HT1080 (cell line): ENCODE measurements at places on chromosomes 6 and 20.

DNA sequence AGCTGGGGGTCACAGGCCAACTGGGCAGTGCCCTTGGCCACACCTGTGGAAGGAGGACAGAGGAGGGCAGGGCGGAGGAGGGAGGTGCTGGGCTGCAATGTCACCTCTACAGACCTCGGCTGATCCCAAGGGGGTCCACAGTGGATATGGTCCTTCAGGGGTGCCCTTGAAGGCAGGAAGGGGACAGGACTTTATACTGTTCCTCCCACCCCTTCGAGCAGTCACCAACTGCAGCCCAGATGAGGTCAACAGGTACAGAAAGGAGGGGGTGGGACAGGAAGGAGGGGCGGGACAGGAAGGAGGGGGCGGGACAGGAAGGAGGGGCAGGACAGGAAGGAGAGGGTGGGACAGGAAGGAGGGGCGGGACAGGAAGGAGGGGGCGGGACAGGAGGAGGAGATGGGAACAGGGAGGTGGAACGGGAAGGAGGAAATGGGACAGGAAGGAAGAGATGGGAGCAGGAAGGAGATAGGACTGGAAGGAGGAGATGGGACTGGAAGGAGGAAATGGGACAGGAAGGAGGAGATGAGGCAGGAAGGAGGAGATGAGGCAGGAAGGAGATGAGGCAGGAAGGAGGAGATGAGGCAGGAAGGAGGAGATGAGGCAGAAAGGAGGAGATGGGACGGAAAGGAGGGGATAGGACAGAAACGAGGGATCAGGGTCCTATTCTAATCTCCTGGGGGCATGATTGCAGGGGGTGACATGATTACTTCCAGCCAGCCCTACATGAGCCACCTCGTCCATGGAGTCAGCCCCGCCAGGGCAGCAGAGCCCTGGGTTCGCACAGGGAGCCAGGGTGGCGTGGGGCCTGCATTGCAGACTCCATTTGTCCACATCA, 19.4 kb upstream of the MRGBP start:
- DNase-seq = no peak

GRCh38 chr6:2221726-2222274, 23.6 kb downstream of the GMDS start:
- peak; percentile 20 for DNase-seq

DNA sequence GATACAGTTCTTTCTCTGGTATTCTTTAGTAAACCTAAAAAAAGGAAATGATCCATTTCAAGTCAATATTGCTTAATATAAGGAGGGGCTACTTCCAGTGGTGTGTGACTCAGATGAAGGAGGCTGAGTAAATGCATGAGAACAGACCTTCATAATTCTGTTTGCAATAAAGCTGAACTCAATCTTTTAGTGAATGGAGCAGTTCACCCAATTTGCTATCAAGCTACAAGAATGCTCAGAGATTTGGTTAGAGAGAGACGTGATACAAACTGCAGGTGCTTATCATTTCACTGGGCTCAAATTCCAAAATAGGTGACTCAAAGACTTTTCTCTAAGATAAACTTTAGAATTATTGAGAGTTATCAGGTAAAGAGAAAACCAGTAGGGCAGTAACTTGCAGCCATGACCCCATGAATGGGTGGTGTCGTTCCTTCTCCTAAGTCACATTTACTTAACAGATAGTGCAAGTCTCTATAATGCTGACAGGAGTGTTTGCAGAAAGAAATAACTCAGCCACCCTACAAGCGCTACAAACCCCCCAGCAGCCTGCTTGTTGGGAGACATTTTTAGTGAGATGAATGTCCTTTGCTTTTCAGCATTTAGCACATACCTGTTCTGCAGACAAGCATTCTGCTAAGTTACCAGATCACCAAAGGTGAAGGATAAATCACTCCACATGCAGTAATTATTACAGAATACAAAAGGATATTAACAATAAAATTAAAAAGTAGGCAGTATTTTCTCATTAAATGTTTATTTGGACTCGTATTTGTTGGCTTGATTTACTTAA, 16.4 kb upstream of the BLOC1S5 start:
- peak; percentile 70 for DNase-seq

DNA sequence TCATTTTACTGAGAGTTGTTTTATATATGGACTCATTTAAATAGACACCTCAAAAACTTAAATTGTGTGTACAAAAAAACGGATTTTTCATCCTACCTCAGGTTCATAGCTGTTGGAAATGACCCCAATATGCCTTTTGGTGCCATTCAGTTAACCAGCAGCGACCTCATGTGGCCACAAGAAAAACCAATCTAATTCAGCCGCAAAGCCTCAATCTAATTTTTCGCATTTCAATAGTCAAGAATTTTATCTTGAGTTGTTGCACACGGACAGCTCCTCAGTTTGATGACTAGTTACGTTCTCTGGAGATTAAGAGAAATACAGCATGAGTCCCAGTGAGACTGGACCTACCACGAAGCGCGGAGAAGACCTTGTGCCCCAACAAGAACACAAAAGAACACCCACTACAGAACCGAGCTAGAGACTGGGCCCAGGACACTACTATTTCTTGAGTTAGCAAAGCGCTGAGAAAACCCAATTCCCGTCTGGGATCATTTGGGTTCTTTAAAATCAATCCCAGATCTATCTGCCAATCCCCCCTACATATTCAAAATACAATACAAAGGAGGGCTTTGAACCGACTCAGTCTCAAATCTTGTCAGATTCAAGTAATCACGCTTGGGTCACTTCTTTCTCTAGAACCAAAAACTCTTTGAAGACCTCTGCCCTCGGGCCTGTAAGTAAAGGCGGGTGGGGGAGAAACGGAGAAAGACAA, 1.1 kb downstream of the TCP11 start:
- DNase-seq = peak; percentile 58

GRCh38 chr6:31615748-31616147, 714 bp downstream of the AIF1 start:
- DNase-seq = no peak

DNA sequence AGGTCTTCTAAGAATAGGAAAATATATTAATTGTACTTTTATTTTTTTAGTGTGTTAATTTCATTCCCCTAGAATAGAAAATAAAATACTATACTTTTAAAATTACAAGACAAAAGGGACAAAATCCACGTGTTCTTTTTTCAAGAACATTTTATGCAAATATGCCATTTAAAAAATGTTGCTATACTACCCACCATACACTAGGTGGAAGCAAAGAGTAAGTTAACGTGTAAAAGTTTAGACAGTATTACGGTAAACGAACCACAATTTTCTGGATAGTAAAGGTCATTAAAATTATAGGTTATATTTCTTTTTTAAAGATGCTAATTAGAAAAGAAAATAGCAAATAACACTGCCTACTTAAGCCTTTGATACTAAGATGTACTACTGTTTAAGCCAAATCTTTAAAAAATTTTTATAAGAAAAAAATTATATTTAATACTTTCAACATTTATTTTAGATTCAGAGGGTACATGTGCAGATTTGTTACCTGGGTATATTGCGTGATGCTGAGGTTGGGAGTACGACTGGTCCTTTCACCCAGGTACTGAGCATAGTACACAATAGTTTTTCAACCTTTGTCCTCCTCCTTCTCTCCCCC, 287.6 kb downstream of the PHF3 start:
- DNase-seq = no peak

- peak; percentile 89 for DNase-seq
These were observed 1760.2 kb upstream of the DEFB115 start for GRCh38 chr20:29497261-29497671.

GRCh38 chr6:52522655-52523054, 54.2 kb downstream of the TRAM2 start:
- DNase-seq = peak; percentile 75

DNA sequence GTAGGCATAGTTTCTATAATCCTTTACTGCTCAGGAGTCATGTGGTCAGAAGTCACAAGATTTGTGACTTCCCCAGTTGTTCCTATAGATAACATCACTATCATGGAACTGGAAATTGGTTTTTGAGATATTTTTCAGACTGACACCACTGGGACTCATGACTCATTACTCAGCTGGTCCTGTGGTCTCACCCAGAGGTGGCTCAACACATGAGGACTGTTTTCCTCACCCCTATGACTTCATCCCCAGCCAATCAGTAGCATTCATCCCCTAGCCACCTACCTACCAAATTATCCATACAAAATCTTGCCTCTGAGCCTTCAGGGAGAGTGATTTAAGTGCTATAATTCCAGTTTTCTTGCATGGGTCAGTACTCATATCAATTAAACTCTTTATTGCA, 1217.7 kb downstream of the EPHA7 start:
- peak; percentile 58 for DNase-seq

DNA sequence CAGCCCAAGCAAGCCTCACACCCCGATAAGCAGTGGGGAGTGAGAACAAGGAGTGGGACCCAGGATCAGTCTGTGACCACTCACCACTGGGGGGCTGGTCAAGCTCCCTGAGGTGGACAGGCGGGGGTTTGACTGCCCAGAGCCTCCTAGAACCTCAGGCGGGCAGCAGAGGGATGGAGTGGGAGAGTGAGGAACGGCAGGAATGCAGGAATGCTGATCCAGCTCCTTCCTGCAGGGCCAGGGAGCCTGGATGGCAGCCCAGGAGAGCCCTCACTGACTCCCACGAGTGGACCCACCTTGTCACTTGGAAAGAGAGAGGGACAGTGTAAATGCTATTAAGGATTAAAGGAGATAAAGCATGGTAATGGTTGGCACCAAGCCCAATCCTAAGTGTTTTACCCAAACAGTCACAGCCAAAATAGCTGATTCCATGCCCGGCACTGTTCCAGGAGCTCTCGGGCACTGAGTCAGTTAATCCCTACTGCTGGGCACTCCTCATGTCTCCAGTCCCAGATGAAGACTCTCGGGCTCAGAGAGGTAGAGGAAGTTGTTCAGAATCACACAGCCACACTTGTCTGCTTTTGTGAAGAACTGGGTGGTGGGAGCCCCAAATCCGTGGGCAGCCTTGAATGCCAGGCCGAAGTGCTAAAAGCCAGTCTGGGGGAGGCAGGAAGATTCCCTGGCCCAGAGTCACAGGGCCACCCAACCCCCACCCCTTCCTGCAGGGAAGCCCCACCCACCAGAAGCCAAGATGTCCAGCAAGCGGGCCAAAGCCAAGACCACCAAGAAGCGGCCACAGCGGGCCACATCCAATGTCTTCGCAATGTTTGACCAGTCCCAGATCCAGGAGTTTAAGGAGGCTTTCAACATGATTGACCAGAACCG, 3.1 kb downstream of the MYL9 start:
- DNase-seq = peak; percentile 29

GRCh38 chr6:106247293-106247692, 78.3 kb downstream of the ATG5 start:
- DNase-seq = no peak

- no peak for DNase-seq
These were observed 162.8 kb upstream of the MYLIP start for GRCh38 chr6:15966000-15966520.

GRCh38 chr20:3728354-3728753, 4.1 kb upstream of the HSPA12B start:
- no peak for DNase-seq

GRCh38 chr6:4253604-4254231, 118.3 kb upstream of the ECI2 start:
- DNase-seq = peak; percentile 59

- DNase-seq = peak; percentile 74
These were observed 102.2 kb downstream of the BACH2 start for GRCh38 chr6:90194371-90194841.

- DNase-seq = no peak
These were observed 119.4 kb downstream of the AIG1 start for GRCh38 chr6:143179901-143180612.

- no peak for DNase-seq
These were observed 123.8 kb upstream of the MTHFD1L start for GRCh38 chr6:150741633-150742200.

GRCh38 chr6:3500262-3501014, 43.6 kb upstream of the SLC22A23 start:
- DNase-seq = no peak

GRCh38 chr20:5657190-5657875, 92.9 kb upstream of the SHLD1 start:
- peak; percentile 97 for DNase-seq

- no peak for DNase-seq
These were observed 32.1 kb downstream of the COL20A1 start for GRCh38 chr20:63325021-63325471.

GRCh38 chr6:54877713-54878317, 31.2 kb downstream of the FAM83B start:
- DNase-seq = no peak

GRCh38 chr20:50540620-50541605, 30.7 kb downstream of the PTPN1 start:
- DNase-seq = peak; percentile 98

- DNase-seq = no peak
These were observed 471.6 kb upstream of the CDH4 start for GRCh38 chr20:60780388-60781025.

GRCh38 chr20:3672547-3673171, 9.2 kb downstream of the ADAM33 start:
- DNase-seq = no peak

- no peak for DNase-seq
These were observed 19.0 kb upstream of the PREX1 start for GRCh38 chr20:48846516-48847492.

GRCh38 chr6:22029171-22029570, 267.7 kb downstream of the PRL start:
- DNase-seq = no peak

- DNase-seq = no peak
These were observed 27.7 kb upstream of the PTPN1 start for GRCh38 chr20:50482396-50482981.

GRCh38 chr6:56528412-56528841, 114.3 kb downstream of the DST start:
- peak; percentile 92 for DNase-seq

- DNase-seq = no peak
These were observed 2.7 kb downstream of the WRNIP1 start for GRCh38 chr6:2767657-2768524.

- DNase-seq = no peak
These were observed 230.4 kb downstream of the CLVS2 start for GRCh38 chr6:123226398-123226797.

DNA sequence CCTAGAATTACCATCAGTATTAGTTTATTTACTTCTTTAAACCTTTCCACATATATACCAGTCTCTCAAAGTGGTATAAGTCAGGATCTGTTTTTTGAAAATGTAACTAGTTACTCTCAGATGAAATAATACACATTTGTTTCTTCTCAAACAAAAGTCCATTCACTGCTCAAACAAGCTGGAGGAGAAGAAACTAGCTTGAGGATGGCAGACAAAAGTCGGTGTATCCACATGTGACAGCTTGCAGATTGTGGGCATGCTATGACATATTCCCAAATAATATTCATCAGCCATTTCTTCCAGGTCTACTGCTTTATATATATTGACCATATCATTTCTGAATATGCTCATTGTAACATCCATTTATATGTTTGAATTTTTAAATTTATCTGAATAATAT, 197.4 kb upstream of the KCNQ5 start:
- no peak for DNase-seq

DNA sequence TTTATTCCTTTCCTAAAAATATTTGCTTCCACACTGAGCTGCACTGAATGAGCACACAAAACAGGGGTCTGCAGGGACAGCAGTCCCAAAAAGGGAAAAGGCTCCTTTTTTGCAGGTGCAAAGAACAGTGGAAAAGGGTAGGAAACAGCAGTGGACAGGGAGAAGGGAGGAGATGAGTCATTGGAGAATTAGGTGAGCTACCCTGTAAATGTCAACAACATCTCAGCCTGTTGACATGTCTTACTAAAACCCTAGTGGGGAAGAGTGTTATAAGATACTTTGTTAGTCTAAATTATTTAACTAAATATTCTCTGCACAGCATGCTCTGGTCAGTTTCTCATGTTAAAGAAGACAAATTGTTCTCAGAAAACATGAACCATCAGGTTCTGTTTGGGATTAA, 151.5 kb upstream of the FBXL4 start:
- no peak for DNase-seq

- DNase-seq = no peak
These were observed 85.9 kb downstream of the PXDC1 start for GRCh38 chr6:3665608-3666007.
